Colonic mucosa (tissue), 4 donors: ENCODE measurements at places on chromosomes 5 and 9. TPM values are rescaled to one million over a fixed set of nuclear protein-coding genes. Genes with fewer than 3 reads are reported as not detected.

The LRRC70 gene
- 1.0 TPM for total RNA-seq

The SLC27A6 gene
- total RNA-seq, result 0.48 TPM

The FAM221B gene
- total RNA-seq, result not detected

The TMEM232 gene
- total RNA-seq, result 2.1 TPM

The TOR4A gene
- total RNA-seq, result 57.1 TPM
